T-cell (primary cell): ENCODE measurements at places on chromosomes 4 and X. TPM values are rescaled to one million over a fixed set of nuclear protein-coding genes. Genes with fewer than 3 reads are reported as not detected.

HEPH gene
- 0.23 TPM for total RNA-seq

GLRA3 gene
- not detected for total RNA-seq

PRDM5 gene
- total RNA-seq = 1.4 TPM

ARSJ gene
- 0.16 TPM for total RNA-seq

RIPPLY1 gene
- total RNA-seq = not detected

UGT2B10 gene
- total RNA-seq = not detected

DNA sequence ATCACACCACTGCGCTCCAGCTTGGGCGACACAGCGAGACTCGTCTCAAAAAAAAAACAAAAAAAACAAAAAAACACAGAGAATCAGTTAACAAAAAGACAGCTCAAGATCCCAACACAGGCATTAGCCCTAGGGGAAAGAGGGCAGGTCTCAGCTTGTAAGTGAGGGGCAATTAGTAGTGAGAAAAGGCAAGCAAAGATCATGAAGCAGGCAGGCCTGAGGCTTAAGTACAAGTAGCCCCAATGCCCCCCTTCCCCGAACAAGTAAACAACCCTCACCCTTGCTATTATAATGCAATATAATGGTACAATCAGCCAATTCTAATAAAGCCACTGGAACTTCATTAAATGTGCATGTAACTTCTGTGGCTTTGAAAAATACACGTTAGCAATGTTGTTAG lies 17.0 kb downstream of the ADGRA3 start:
- H3K4me1 ChIP-seq = no peaks in the 10 kb centered on the region
- H3K36me3 ChIP-seq = no peaks in the 10 kb centered on the region
- H3K4me3 ChIP-seq = no peak overlapping the region
- H3K27me3 ChIP-seq = no peaks in the 10 kb centered on the region
- H3K27ac ChIP-seq = no peak overlapping the region
- DNase-seq = no peak

GRCh38 chr4:184889666-184890335 lies 64.0 kb upstream of the ACSL1 start:
- no peak overlapping the region for H3K27ac ChIP-seq
- H3K4me1 ChIP-seq = no peaks in the 10 kb centered on the region
- DNase-seq = no peak
- no peaks in the 10 kb centered on the region for H3K36me3 ChIP-seq

DNA sequence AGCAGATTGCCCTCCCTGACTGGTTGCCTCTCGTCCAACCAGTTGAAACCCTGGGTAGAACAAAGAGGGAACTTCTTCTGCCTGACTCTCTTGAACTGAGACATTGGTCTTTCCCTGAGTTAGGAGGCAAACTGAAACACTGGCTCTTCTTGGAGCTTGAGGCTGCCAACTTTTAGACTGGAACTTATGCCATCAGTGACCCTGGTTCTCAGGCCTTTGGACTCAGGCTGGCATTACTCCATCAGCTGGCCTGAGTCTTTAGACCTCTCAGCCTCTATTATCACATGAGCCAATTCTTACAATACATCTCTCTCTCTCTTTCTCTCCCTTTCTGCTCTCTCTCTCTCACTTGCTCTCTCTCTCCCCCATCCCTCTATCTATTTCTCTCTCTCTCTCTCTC lies 86.4 kb downstream of the EMCN start:
- H3K36me3 ChIP-seq = no peaks in the 10 kb centered on the region
- H3K27me3 ChIP-seq = no peaks in the 10 kb centered on the region
- DNase-seq = no peak
- H3K4me1 ChIP-seq = peaks cover 16% of the 10 kb centered on the region
- H3K4me3 ChIP-seq = no peak overlapping the region
- H3K27ac ChIP-seq = no peak overlapping the region

- peaks cover 14% of the 10 kb centered on the region for H3K4me1 ChIP-seq
- DNase-seq = no peak
- H3K4me3 ChIP-seq = no peak overlapping the region
- peak overlapping the region; percentile 72 for H3K27ac ChIP-seq
- H3K27me3 ChIP-seq = no peaks in the 10 kb centered on the region
Measured at GRCh38 chrX:37754516-37754915, 25.3 kb upstream of the CYBB start.
